ENCODE measurements at places on chromosomes 3 and 15. TPM values are rescaled to one million over a fixed set of nuclear protein-coding genes. Genes with fewer than 3 reads are reported as not detected.

The MCTP2 gene
- total RNA-seq, result not detected

The AADACL2 gene
- total RNA-seq, result not detected

The GRM7 gene
- total RNA-seq, result not detected

The FBXL2 gene
- total RNA-seq, result 6.0 TPM

The TSC22D2 gene
- 10.5 TPM for total RNA-seq

The CP gene
- 3.4 TPM for total RNA-seq

The OXNAD1 gene
- 8.1 TPM for total RNA-seq

The SHC4 gene
- total RNA-seq, result 0.86 TPM

The CCDC39 gene
- not detected for total RNA-seq

The LMAN1L gene
- total RNA-seq, result not detected

The SLC6A1 gene
- total RNA-seq, result not detected

The TMCO5A gene
- not detected for total RNA-seq

The SQOR gene
- 66.5 TPM for total RNA-seq

The SLC6A20 gene
- not detected for total RNA-seq

The ATP10A gene
- 7.0 TPM for total RNA-seq

The SCG5 gene
- total RNA-seq, result 2.1 TPM

The INKA1 gene
- total RNA-seq, result 1.7 TPM

The ITIH4 gene
- 1.4 TPM for total RNA-seq

The LTF gene
- total RNA-seq, result not detected

The CYP8B1 gene
- total RNA-seq, result not detected

The CCDC66 gene
- total RNA-seq, result 8.2 TPM

The BCL6 gene
- 4.6 TPM for total RNA-seq

The FBXL22 gene
- 0.27 TPM for total RNA-seq

The DLEC1 gene
- 0.06 TPM for total RNA-seq

The CA12 gene
- 158 TPM for total RNA-seq

The SCAPER gene
- total RNA-seq, result 3.0 TPM

The HYPK gene
- total RNA-seq, result 4.8 TPM

The ADAMTS7 gene
- total RNA-seq, result 4.2 TPM

The WNT7A gene
- total RNA-seq, result 0.10 TPM

The SENP8 gene
- total RNA-seq, result 1.3 TPM

The IQCF5 gene
- not detected for total RNA-seq

The SLC27A2 gene
- 26.4 TPM for total RNA-seq

The SRGAP3 gene
- 0.89 TPM for total RNA-seq

The GNB5 gene
- total RNA-seq, result 53.0 TPM

The ERC2 gene
- not detected for total RNA-seq

The CORO2B gene
- 3.7 TPM for total RNA-seq

All from A549 treated with CpdA at 1 μM for 4 hours (cell line).